ENCODE measurements at places on chromosomes 2 and 18.
A peak's percentile ranks its signal among the peaks of the same experiment; 100 is the strongest.

- no peak for DNase-seq
Observed at GRCh38 chr2:136424112-136424511, 306.2 kb upstream of the CXCR4 start.

GRCh38 chr18:8776013-8776943 is 70.9 kb downstream of the MTCL1 start:
- no peak for DNase-seq

DNA sequence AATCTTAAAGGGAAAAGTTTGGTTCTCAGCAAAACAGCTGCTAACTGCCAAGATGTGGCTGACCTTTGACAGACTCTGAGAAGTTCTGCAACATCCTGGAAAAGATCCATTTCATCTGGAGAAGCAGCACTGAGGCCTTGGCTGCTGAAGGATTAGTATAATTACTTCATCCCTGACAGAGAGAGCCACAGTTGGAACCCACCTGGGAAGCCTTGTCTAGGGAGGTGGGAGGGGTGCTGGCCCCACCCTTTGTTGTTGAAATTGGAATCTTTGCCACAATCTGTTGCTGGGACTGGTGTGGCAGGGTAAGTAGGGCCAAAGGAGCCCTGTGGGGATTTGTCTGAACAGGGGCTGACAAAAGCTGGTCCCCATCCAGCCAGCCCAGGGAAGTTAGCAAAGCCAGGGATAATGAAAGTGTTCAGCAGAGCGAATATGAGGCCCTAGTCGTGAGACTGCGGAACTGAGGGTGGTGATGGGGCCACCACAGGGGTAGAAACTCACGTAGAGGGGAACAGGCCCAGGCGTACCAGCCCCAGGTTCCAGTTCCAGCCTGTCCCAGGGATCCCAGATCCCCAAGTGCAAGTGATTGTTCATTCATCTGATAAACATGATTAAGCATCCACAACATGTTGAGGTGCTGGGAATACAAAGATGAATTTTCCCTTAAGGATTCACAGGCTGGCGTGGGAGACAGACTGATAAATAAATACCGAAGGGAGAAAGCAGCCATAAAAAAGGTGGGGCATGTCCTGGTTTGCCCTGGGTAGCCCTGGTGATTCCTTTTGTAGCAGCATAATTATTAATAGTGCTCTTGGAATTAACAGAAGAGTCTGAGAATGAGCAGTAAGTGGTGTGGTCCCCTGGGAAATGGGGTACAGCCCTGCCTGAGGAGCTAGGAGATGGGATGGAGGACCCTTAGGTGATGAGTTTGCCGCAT is 60.0 kb downstream of the MYO1B start:
- peak; percentile 81 for DNase-seq

- no peak for DNase-seq
Observed at GRCh38 chr2:216425008-216425787, 12.9 kb downstream of the SMARCAL1 start.

DNA sequence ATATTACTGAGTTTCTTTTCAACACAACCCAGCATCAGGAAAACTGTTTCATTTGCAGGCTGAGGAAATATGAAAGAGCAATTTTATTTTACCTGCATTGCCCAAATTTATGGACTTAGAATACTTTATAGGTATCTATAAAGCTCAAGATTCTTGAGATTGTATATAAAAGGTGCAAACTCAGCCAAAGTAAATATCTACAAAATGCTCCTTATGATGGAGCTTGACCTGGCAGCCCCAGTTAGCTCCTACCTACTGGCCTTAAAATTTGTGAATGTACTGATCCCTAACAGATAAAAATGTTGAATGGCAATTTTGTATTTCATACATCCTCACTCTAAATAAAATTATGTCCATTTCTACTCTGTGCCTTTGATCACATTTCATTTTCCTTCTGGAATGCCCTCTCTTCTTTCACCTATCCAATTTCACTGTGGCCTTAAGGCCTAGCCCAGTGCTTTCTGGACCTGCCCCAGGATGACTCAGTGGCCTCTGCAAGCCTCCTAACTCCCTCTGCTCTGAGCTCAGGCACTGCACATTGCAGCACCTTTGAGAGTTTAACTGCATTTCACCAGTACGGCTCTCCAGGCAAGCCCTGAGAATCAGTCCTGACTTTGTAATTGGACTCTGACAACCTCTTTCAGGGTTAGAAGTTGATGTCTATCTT is 125.9 kb downstream of the ANTXR1 start:
- peak; percentile 85 for DNase-seq

GRCh38 chr2:204258890-204259289 is 286.4 kb upstream of the PARD3B start:
- no peak for DNase-seq

DNA sequence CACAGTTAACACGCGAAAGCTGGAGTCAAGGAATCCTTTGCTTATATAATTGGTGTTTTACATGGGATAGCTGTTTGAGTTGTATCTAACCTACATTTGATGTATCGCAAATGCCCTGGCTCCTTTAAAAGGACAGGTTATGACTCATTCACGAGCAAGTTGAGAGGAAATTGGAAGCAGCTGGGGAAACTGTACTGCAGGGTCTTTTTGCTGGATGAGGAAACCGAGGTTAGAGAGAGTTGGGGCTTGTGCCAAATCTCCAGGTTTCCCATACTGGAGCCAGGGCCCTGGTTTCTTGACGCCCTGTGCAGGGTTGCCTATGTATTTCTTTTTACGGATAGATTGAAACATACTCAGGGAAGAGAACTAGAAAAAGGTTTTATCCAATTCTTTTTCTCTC is 60.0 kb upstream of the SPTBN1 start:
- peak; percentile 90 for DNase-seq

DNA sequence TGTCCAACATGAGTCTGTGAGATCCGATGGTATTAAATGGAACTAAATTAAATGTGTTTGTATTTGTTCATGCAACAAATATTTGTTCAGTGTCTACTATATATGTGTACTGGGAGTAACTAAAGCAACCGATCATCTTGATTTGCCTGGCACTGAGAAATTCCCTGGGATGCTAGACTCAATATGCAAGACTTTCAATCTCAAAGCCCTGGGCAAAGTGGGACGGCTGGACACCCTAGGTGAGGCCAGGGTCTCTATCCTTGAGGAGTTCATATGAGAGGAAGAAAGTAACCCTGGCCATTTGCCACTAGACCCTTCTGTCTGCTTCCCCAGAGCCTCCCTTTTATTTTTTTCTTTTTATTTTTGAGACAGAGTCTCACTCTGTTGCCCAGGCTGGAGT is 44.0 kb upstream of the HPCAL1 start:
- no peak for DNase-seq

DNA sequence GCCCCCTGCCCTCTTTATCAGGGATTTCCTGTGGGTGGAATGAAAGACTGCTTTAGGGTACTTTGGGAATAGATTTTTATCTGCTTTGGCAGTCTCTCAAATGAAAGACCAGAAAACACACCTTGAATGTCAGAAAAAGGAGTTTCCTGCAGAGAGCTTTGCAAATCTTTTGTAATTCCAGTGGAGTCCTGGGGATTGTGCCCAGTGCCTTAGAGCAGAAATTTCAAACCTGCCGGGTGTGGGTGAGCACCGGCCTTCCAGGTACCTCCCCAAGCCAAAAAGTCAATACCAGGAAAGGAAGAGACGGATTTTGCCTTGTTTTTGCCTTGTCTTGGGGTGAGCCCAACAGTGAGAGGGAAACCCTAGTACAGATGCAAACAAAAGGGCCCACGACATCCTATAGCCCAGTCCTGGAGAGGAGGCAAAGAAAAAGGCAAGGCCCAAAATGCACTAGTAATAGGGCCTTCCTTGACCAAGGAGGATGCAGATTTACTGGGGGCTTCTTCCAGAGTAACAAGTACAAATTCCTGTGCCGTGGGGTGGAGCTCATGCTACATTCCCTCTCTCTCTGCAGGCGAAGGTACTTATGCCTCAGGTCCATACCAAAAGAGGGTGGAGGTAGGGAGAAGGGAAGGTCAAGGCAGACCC is 36.4 kb downstream of the FOXI3 start:
- no peak for DNase-seq

DNA sequence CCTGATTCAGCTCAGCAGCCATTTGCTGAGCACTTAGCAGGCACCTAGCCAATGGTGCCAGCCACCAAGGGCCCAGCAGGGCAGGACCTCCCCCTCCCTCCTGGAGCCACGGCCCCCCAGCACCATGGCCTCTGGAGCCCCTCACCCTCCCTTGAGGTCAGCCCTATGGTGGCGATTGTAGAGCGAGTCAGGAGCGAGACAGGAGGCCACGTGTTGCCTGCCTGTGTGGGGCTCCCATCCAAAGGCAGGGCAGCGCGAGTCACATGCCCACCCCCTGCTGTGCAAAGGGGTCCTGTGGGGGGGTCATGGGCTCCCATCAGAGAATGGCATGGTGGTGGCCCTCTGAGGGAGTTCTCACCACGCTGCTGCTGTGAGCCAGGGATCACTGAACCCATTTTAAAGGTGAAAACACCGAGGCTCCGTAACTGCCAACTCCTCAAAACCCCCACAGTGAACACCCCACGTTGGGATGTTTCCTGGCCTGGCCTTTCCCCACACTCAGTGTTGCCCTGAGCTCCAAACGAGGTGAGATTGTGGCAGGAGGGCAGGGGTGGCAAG is 35.6 kb downstream of the RAMP1 start:
- DNase-seq: no peak

DNA sequence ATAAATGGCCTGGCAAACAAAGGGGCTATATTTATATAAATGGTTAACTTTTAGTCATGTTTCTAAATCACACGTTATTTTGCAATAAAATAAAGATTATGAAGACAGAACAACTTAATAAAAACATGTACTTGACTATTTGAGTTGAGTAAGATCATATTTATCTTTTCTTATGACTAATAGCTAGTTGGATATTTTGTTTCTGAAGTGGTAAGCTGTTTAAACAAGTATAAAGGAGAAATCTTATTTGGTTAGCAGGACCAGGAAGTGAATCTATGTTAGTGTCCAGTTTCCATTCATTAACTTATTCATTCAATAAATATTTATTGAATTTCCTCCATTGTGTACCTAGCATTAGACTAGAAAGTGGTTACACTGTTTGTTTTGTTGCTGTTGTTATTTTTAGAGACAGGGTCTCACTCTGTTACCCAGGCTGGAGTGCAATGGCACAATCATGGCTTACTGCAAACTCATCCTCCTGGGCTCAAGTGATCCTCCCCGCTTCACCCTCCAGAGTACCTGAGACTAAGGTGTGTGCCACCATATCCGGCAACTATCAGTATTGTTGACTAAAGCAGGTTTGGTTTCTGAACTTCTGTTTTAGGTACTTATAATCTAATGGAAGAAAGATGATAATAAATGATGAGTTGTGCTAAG is 312.6 kb downstream of the DPP10 start:
- DNase-seq: no peak

- peak; percentile 89 for DNase-seq
Observed at GRCh38 chr2:224252631-224253030, 149.3 kb downstream of the FAM124B start.

GRCh38 chr2:53260568-53260967 is 507.0 kb upstream of the CHAC2 start:
- no peak for DNase-seq

All from fibroblast of upper back skin (primary cell).